Activated naive CD8-positive, alpha-beta T cell treated with anti-CD3 and anti-CD28 coated beads, Interleukin-2, amount 10 ng/mL, durations not matched to agents 7 days and 5 days (primary cell): ENCODE measurements at places on chromosomes 4 and X.

DNA sequence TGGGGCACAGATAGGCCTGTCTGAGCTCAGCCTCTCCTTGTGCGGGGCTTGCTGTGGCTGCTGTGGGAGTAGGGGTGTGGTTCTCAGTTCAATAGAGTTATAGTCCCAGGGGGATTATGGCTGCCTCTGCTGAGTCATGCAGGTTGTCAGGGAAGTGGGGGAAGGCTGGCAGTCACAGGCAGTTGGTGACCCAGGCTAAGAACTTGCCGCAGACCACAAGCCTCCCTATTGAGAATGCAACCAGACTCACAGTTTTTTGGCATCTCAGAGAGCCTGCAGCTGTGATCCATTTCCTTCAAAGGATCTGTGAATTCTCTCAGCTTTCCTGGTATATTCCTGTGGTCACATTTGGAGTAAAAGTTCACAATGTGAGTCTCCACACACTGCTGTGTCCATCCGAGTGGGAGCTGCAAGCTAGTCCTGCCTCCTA lies 364.9 kb downstream of the ZNF674 start:
- peak; percentile 24 for DNase-seq

DNA sequence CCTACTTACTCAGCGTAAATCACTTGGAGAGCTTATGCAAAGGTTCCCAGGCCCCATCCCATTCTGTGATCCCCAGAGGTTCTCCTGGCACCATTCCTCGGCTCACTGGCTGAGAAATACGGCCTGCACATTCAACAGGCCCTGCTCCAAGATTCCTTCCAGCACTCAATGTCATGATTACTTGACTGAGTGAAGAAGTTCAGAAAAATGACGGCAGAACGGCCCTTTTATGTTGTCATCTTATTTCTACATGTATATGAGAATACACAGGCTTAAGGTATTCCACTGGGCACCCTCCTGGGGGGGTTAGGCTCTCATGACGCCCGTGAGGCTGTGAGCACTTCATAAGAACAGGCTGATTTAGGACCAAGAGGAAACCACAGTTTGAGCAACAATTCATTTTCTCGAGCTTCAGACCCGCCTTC lies 190.6 kb downstream of the NSUN7 start:
- no peak for DNase-seq

- DNase-seq: no peak
These were observed 4.5 kb upstream of the PDGFC start for GRCh38 chr4:156976147-156976546.

- no peak for DNase-seq
These were observed 781 bp upstream of the SPON2 start for GRCh38 chr4:1172971-1173757.

- DNase-seq: no peak
These were observed 265.0 kb upstream of the RPS6KA3 start for GRCh38 chrX:20531667-20532066.

DNA sequence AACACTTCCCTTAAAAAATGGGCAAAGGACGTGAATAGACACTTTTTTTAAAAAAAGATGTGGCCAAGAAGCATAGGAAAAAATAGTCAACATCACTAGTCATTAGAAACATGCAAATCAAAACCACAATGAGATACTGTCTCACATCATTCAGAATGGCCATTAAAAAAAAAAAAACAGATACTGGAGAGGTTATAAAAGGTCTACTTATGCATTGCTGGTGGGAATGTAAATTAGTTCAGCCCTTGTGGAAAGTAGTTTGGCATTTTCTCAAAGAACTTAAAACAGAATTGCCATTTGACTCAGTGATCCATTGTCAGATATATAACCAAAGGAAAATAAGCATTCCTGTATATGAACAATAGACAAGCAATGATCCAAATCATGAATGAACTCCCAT lies 352.8 kb upstream of the EPHA5 start:
- no peak for DNase-seq

- no peak for DNase-seq
These were observed 95.7 kb upstream of the DRD5 start for GRCh38 chr4:9685692-9686091.

DNA sequence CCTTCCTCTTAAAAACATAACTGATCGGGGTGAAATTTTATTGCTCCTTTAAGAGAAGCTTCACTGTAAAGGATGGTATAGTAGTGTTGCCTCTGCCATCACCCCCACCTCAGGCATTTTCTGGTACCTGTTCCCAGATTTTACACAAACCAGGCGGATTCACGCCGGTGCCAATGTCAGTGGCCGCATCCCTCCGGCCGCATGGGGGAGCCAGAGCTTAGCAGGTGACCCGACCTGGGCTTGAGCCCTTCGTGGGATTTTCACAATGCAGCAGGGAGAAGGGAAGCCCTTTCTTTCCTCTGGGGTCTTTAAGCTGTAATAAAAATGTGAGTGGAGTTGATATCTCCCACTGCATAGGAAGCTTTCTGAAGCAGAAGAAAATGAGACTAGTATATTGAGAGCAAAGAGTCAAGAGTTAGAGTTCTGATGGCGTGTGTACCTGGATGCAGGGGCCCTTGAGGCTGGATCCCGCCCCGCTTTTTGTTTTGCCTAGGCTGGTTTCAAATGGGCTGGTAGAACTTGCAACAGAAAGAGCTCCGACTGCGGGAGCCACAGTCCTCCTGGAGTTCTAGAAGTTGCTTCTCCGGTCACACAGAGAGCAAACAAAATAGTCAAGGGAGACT lies 59.4 kb downstream of the POLR2B start:
- DNase-seq: peak; percentile 34

GRCh38 chr4:68748181-68748991 lies 67.4 kb upstream of the UGT2B10 start:
- no peak for DNase-seq

DNA sequence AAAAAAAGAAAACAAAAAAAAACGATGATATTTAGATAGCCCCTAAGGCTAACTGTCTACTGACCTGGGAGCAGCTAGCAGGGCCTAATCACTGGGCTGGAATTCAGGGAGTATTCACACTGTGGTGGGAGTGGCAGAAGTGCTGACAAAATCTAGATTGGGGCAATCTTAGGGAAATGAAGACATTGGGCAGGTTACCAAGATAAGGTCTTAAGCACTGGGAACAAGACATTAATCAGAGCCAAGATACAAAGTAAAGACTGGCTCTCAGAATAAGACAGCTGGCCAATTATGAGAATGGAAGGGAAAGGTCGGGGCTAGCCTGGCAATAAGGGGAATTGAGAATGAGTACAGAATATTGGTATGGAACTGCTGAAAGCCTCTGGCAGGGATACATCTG lies 100.2 kb upstream of the GRIA3 start:
- no peak for DNase-seq

DNA sequence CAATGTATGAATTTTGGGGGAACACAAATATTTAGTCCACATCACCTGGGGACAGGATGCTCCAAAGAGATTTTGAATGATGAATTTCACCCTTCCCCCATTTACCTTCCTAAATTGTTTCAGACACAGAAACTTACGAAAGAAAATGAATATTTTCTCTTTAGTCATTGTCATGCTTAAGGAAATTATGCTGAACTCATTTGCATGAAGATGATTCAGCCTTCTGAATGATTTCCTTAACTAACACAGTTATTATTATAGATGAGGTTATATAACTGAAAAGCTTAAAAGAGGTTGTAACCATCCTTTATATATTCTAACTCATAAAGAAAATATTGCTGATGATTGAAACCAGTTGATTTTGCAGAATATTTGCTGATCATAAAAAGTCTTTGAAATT lies 61.1 kb downstream of the KCNIP4 start:
- no peak for DNase-seq

DNA sequence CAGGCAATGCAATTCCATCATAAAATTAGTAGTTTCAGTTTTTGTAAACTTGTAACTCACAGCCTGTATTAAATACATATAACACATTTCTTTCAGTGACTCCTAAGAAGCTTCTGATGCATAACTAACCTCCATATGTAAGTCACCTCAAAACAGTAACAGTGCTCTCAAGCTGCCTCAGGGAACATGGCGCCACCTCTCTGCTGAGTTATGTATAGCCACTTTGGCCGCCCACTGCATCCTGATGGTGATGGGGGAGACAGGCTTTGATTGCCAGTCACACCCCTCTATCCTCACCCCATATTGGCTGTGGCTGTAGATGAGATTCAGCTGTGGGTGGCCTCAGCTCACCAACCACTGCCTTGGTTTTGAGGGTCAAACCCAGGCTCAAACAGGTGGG lies 54.3 kb downstream of the LRBA start:
- DNase-seq: no peak

DNA sequence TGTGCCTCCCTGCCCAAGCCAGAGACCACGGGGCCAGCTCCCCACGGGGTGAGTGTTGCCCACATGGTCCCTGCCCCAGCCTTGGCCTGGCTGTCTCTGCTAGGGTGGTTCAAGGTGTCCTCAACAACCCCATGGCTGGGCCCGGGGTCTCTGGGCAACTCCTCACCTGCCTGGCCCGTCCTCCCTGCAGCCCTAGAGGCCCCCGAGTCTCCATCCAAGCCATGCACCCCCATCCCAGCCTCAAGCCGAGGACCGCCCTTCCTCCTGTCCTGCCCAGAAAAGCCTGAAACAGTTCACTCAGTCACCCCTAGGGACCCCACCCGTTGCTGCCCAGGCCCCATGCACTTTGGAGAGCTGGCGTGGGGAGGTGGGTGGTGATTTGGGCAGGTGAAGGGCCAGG lies 120.9 kb downstream of the FAM53A start:
- DNase-seq: no peak

DNA sequence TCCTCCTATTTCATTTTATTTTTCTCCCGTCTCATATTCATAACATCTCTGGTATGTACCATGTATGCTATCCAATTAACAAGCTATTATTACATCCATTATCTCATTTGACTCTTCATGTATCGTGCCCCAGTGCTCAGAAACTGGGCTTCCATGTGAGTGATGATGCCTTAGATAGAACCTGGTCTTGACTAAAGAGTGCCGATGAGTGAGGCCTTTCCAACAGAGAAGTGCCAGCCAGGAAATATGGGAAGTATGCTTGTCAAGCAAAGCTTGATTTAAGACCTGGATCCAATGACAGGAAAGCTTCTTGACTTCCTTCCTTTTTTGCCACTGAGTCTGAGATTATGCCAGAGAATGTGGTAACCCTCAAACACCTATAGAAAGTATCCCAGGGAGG lies 371.7 kb upstream of the FGF13 start:
- no peak for DNase-seq

GRCh38 chr4:25182937-25183336 lies 22.7 kb upstream of the SEPSECS start:
- no peak for DNase-seq

- DNase-seq: no peak
These were observed 94.8 kb upstream of the GRPR start for GRCh38 chrX:16028576-16028975.

DNA sequence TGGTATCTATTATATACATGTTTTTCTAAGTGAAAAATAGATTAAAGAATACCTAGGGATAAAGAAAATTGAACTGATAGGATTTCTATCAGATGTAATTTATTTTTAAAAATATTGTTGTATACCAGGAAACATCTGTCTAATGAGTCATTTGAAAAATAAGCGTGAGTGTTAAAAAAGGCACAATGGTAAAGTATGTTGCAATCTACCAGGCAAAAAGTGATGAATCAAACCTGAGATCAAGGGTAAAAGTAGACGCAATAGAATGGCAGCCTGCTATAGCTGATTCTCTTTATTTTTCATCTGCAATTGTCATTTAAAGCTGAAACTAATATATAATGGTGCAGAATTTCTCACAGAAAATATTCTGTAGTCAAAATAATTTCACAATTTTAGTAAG lies 1119.6 kb downstream of the PCDH18 start:
- DNase-seq: no peak
